Smooth muscle cell of trachea (primary cell): ENCODE measurements at places on chromosomes 11 and 22. TPM values are rescaled to one million over a fixed set of nuclear protein-coding genes. Genes with fewer than 3 reads are reported as not detected.

CHRNA10 gene
- 0.29 and 0.50 TPM in 2 replicates for total RNA-seq

ANKK1 gene
- total RNA-seq: 0.15 and 0.17 TPM in 2 replicates

CRYBB3 gene
- not detected in 2 replicates for total RNA-seq

FAM180B gene
- total RNA-seq: 0.17 TPM in 1 of 2 replicates, not detected in the other

GAL gene
- 2.0 and 4.8 TPM in 2 replicates for total RNA-seq
